ENCODE measurements at places on chromosomes 5 and 9.

GRCh38 chr9:27538647-27539046, 9.0 kb upstream of the MOB3B start:
- no peaks in the 10 kb centered on the region for H3K27me3 ChIP-seq
- H3K4me1 ChIP-seq: peaks cover 2% of the 10 kb centered on the region
- no peak for DNase-seq
- H3K36me3 ChIP-seq: no peaks in the 10 kb centered on the region
- H3K4me3 ChIP-seq: no peak overlapping the region
- no peak overlapping the region for H3K27ac ChIP-seq

DNA sequence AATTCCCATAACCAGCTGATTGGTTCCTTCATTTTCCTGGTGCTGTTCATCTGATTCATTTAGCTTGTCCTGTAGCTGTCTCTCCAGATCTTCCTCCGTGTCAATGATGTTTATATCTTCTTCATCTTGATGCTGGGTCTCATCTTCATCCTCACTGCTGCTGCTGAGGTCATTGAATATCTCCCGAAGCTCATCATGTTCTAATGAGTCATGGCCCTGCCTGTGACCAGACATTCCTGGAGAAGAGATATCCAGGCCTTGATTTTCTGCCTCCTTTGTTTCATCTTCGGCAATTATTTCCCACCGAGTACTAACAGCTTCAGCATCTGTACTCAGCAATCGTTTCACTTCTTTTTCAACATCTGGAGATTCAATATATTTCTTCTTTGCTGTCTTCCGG, 1.4 kb downstream of the TAF7 start:
- no peak for DNase-seq
- H3K27ac ChIP-seq: no peak overlapping the region
- H3K4me1 ChIP-seq: no peaks in the 10 kb centered on the region
- no peak overlapping the region for H3K4me3 ChIP-seq
- peaks cover 16% of the 10 kb centered on the region for H3K36me3 ChIP-seq
- H3K27me3 ChIP-seq: no peaks in the 10 kb centered on the region

DNA sequence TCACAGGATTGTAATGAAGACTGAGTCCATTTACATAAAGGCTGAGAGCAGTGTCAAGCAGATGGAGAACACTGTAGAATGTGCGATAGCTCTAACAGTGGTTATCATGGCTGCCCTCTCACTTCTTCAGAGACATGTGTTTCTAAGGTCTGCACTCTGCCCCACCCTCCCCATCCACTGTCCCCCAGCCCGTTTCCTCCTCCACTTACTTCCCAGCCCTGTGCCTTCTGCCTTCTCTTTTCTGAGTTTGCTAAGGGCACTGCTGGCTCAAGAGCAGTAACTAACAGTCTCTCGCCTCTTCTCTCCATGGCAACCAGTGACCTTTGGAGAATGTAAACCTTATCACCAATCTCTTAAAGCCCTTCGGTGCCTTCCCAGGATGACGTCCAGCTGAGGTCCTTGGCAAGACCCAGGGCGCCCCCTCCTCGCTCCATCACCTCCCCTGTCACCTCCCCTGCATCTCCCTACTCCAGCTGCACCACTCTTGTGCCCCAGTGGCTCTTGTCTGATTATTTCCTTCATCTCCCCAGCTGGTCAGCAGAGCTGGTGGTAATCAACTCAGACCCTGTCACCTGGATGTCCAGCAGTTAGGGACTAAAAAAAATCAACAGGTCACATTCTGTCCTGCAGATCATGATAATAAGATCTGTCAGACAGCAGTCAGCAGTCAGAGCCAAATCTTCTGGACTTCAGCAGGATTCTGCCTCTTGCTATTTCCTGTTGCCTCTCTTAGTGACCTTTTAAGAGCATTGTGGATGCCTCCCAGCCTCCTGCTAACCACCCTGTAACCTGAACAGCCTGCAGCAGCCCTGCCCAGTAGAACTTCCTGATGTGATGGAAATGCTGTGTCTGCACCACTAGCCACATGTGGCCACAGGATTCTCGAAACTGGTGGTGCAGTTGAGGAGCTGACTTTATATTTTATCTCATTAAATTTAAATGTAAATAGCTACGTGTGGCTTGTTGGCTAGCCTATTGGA, 9.0 kb downstream of the FXN start:
- H3K27me3 ChIP-seq: no peaks in the 10 kb centered on the region
- H3K36me3 ChIP-seq: peaks cover 20% of the 10 kb centered on the region
- H3K4me1 ChIP-seq: peaks cover 8% of the 10 kb centered on the region
- peak; percentile 65 for DNase-seq
- H3K4me3 ChIP-seq: no peak overlapping the region

DNA sequence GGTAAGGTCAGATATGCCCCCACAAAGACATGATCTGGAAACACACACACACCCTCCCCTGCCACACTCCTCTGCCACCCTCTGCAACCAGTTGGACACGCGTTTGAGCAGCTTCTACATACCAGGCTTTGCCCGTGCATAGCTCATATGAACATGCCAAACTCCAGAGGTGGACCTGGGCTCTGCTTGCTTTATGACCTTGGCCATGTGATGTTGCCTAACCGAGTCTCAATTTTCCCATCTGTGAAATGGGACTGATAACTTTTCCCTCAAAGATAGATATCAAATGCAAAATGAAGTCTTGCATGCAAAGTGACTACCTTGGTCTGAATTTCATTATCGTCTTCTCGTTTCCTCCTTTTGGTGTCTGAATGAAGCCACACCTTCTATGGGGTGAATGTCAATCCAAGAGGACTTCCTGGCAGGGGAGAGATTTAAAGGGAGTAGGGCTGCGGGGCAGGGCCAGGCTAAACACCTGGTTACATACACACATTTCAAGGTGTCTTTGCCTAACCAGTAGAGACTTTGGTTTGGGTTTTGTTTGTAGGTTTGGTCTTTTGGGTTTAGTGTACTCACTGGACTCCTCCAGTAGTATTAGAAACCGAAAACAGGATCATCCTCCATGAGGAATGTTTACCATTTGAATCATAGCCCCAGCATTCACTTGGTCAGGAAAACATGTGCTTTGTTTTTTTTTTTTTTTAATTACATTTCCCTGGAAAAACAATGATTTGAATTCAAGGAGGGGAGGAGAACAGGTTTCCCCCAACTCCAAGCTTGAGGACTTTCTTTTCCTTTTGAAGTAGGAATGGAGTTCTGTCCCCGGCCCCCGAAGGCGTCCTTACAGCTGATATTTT, 63.2 kb downstream of the COL27A1 start:
- no peaks in the 10 kb centered on the region for H3K36me3 ChIP-seq
- no peak overlapping the region for H3K4me3 ChIP-seq
- DNase-seq: peak; percentile 47
- peaks cover 40% of the 10 kb centered on the region for H3K4me1 ChIP-seq

GRCh38 chr5:9713959-9714586, 83.9 kb upstream of the TAS2R1 start:
- peaks cover 2% of the 10 kb centered on the region for H3K4me1 ChIP-seq
- H3K36me3 ChIP-seq: no peaks in the 10 kb centered on the region
- H3K27me3 ChIP-seq: peaks cover 20% of the 10 kb centered on the region
- H3K4me3 ChIP-seq: no peak overlapping the region
- peak; percentile 36 for DNase-seq

DNA sequence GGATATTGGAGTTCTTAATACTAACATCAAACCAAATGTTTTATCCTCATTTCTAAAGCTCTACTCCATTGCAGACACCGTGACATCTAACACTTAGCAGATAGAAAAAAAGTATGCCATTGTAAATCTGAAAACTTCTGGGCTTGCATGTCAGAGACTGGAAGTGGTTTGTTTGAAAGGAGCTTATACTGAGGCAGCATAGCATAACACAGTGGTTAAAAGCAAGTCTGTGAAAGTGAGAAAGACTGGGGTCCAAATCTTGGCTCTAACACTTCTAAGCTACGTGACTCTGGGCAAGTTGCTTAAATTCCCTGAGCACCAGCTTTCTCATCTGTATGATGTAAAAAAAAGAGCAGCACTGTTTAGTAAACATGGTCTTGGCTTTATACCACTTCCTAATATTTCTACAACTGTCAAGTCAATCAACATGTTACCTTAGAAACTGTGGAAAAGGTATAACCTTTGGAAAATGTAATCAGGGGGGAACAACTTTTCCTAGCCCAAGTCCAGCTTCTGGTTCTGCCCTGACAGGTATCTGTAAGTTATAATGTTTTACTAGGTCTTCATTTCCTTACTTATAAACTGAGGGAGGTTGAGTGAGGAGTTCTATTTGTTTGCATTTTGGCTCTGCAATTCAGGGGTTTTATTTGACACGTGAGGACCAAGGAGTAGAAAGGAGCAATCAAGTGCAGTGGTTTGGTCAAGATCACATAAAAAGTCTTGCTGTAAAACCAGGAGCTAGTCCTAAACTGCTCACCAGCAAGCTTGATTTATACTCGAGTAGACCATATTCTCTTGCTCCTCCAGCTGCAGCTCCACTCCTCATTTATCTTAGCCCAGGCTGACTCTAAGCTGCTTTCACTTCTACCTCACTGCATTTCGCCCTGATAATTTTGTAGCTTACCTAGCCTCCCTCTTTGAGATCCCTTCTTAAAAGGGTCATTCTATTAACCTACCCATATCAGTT, 541.0 kb downstream of the RAB3C start:
- peaks cover 7% of the 10 kb centered on the region for H3K4me1 ChIP-seq
- H3K27ac ChIP-seq: peak overlapping the region; percentile 9
- no peaks in the 10 kb centered on the region for H3K36me3 ChIP-seq
- H3K4me3 ChIP-seq: no peak overlapping the region
- peak; percentile 48 for DNase-seq
- no peaks in the 10 kb centered on the region for H3K27me3 ChIP-seq

- H3K27me3 ChIP-seq: no peaks in the 10 kb centered on the region
- DNase-seq: peak; percentile 41
- no peaks in the 10 kb centered on the region for H3K4me1 ChIP-seq
- H3K4me3 ChIP-seq: no peak overlapping the region
These were observed 30.7 kb upstream of the CCNB1 start for GRCh38 chr5:69136293-69136692.

DNA sequence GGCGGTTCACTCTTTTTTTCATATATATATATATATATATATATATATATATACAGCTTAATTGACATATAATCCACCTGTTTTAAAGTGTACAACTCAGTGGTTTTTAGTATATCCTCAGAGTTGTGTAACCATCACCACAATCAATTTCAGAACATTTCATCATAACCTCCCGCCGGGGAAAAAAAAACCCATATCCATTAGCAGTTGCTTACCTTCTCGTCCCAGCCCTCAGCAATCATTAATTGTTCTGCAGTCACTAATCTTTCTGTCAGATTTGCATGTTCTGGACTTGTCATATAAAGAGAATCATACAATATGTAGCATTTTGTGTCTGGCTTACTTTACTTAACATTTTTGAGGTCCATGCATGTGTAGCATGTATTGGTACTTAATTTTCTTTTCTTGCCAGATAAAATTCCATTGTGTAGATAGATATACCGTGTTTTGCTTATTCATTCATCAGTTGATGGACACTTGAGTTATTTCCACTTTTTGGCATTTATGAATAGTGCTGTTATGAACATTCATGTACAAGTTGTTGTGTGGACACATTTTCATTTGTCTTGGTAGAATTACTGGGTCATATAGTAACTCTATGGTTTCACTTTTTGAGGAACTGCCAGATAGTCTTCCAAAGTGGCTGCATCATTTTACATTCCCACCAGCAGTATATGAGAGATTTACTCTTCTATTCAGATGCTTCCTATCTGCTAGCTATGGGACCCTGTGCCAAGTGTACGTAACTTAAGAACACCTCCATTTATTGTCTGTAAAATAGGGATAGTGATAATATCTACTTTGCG, 3.5 kb upstream of the RNF145 start:
- DNase-seq: no peak
- no peak overlapping the region for H3K4me3 ChIP-seq
- H3K27ac ChIP-seq: no peak overlapping the region
- H3K36me3 ChIP-seq: no peaks in the 10 kb centered on the region

DNA sequence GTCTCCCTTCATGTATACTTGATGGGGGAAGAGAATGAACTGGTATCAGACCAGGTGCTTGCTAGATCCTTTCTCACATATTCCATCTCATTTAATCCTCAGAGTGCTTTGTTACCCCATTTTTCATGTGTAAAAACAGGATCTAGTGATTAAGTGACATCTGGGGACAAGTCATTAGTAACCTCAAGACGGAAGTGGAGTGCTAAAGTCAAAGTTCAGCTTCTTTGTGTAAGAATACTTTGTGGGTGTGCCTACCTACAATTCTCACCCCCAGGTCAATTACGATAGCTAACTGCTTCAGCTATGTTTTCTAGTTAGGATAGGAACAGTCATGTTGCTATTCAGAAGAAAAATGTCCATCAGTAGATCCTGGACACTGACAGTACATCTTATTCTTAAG, 3.1 kb upstream of the FAM120AOS start:
- H3K27me3 ChIP-seq: no peaks in the 10 kb centered on the region
- peaks cover 5% of the 10 kb centered on the region for H3K4me1 ChIP-seq
- DNase-seq: no peak
- no peak overlapping the region for H3K4me3 ChIP-seq
- H3K27ac ChIP-seq: no peak overlapping the region

GRCh38 chr5:141915881-141916336, 7.8 kb upstream of the DELE1 start:
- H3K4me1 ChIP-seq: peaks cover 8% of the 10 kb centered on the region
- H3K36me3 ChIP-seq: no peaks in the 10 kb centered on the region
- no peak for DNase-seq
- no peak overlapping the region for H3K27ac ChIP-seq
- no peak overlapping the region for H3K4me3 ChIP-seq
- no peaks in the 10 kb centered on the region for H3K27me3 ChIP-seq

GRCh38 chr9:96117398-96118080, 184.4 kb downstream of the HSD17B3 start:
- no peak overlapping the region for H3K27ac ChIP-seq
- H3K27me3 ChIP-seq: peaks cover 9% of the 10 kb centered on the region
- peaks cover 10% of the 10 kb centered on the region for H3K4me1 ChIP-seq
- no peak for DNase-seq

- H3K27me3 ChIP-seq: no peaks in the 10 kb centered on the region
- no peak overlapping the region for H3K27ac ChIP-seq
- DNase-seq: peak; percentile 86
- H3K36me3 ChIP-seq: no peaks in the 10 kb centered on the region
- peaks cover 9% of the 10 kb centered on the region for H3K4me1 ChIP-seq
These were observed 31.4 kb upstream of the EGFL7 start for GRCh38 chr9:136631038-136632000.

GRCh38 chr9:124537926-124538325, 30.7 kb upstream of the NR5A1 start:
- no peak for DNase-seq
- no peak overlapping the region for H3K4me3 ChIP-seq
- no peak overlapping the region for H3K27ac ChIP-seq
- no peaks in the 10 kb centered on the region for H3K4me1 ChIP-seq
- H3K27me3 ChIP-seq: no peaks in the 10 kb centered on the region

DNA sequence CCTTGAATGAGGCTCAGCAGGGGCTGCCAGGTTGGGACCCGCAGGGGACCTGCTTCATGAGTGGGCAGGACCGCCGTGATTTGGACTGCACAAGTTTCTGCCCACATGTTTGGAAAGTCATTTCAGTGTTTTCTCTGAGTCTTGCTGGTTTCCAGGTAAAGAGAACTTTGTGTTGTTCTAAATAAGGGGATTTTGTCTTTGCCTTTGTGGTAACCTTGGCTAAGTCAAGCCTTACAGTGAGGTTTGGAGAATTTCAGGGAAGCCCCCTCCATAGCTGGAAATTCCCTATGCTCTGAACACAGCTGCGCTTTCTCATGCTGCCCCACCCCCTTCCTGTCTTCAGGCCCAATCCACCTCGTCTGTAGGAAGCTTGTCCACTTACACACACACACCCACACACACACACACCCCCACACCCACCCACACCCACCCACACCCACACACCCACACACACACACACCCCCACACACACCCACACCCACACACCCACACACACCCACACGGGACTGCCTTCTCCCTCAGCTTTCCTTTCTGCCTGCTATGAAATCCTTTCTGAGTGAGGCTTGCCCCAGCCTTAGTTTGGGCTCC, 270.1 kb downstream of the HSPA4 start:
- no peaks in the 10 kb centered on the region for H3K4me1 ChIP-seq
- peaks cover 81% of the 10 kb centered on the region for H3K27me3 ChIP-seq
- no peak overlapping the region for H3K27ac ChIP-seq
- no peak overlapping the region for H3K4me3 ChIP-seq
